ENCODE measurements at places on chromosomes 3 and 15. TPM values are rescaled to one million over a fixed set of nuclear protein-coding genes. Genes with fewer than 3 reads are reported as not detected.

DNA sequence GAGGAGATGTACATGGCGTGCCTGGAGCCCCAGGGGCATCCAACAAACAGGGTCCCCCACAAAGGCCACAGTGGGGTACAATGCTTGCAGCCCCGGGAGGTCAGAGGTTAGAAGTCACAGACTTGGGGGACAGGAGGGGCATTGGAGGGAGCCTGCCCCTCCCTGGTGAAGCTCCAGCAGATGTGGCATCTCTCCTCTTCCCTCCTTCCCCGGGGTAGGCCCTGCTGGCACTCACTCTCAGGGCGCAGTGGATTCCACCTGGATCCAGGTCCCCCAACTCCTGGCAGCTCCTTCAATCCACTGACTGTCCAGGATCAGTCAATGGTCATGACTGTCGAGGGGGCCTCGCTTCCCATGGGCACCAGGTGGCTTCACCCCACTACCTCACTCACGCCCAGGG, 32.2 kb downstream of the RGMA start:
- DNase-seq, result no peak

GRCh38 chr3:61857297-61857696, 295.9 kb downstream of the PTPRG start:
- DNase-seq, result no peak

GRCh38 chr15:50167110-50167509, 14.9 kb upstream of the SLC27A2 start:
- no peak for DNase-seq

- DNase-seq, result no peak
These were observed 35.3 kb upstream of the SEMA4B start for GRCh38 chr15:90165659-90166489.

- DNase-seq, result no peak
These were observed 28.9 kb upstream of the CD200R1L start for GRCh38 chr3:112875561-112875960.

GRCh38 chr3:40705663-40706062, 180.9 kb downstream of the ZNF621 start:
- no peak for DNase-seq

- DNase-seq, result no peak
These were observed 60.3 kb downstream of the SLC6A6 start for GRCh38 chr3:14462738-14463137.

DNA sequence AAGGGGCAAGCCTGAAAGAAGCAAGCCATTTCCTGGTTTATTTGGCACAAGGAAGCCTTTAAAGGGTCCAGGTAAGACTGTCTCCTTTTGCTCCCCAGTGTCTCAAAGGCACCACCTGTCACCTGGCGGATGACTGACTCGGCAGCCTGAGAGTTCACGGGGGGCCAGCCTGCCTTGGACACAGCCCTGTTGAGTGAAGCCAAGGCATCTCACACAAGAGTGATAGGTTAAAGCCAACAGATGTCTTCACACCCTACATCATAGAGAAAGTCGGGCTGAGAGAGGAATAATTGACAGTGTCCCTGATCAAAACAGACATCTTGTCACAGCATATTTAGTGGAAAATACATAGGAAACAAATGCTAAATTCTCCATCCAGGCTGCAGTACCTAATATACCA, 28.2 kb upstream of the LIPC start:
- no peak for DNase-seq

GRCh38 chr15:72934921-72935320, 117.3 kb upstream of the NEO1 start:
- no peak for DNase-seq

Gene HYAL1
- 57.8 TPM for total RNA-seq

Gene CD200R1
- total RNA-seq, result 0.23 TPM

Gene TGM4
- not detected for total RNA-seq

Gene SNTN
- not detected for total RNA-seq

Gene ATP2B2
- 0.11 TPM for total RNA-seq

Gene MESP1
- total RNA-seq, result 6.1 TPM

Gene SAMD7
- total RNA-seq, result not detected

All from heart left ventricle (tissue), 16 donors.